ENCODE measurements at places on chromosomes 12 and 14.

- no peak for DNase-seq
Observed at GRCh38 chr12:20798554-20798953, 12.0 kb upstream of the SLCO1B3 start.

DNA sequence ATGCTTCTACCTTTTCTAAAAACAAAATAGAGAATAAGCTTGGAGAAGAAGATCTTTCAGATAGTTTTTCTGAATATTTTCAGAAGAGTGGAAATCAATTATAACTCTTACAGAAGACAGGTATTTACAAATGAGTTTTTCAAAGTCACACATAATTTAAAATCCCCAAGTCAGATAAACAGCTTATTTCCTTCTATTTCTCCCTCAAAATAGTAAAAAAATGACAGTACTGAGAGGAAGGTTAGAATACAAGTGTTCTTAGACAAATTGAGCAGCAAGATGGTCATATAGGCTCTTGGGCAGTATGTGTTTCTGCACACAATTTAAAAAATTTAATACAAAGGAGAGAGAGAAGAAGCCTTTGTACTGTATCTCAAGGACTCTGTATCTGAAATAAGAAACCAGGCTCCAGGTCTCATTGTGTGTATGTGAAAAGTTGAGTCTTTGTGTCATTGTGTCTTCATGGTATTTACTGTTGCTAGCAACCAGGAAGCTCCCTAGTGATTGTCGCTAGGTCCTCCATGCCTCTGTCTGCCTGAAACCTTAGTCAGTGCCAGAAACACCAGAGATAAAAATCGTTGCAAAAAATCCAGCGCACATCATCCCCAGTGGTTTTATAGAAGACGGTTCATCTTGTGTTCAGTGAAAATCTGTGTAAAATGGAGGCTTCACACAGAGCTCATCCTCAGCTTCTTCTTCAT is 12.9 kb upstream of the TUBA1A start:
- DNase-seq: peak; percentile 88

GRCh38 chr12:47189728-47190127 is 110.0 kb upstream of the AMIGO2 start:
- DNase-seq: no peak

DNA sequence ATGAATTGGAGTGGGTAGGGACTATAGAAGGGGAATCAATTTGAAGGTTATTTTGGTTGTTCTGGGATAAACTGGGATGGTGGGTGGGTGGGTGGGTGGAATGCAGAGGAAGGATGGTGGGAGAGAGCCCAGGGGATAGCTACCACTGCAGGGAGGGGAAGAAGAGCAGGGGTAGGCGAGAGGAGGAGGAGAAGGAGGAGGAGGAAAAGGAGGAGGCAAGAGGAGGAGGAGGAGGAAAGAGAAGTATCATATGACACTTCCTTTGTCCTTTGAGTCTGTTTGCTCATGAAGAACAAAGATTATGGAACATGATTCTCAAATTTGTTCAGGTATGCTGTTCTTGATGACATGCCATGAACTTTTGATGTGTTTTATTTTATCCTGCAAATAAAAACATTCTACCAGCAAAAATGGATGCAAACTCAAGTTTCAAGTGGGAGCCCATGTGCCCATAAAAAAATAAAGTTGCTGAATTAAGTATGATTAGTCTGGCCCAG is 4.1 kb upstream of the BEST3 start:
- DNase-seq: no peak

- no peak for DNase-seq
Observed at GRCh38 chr12:80313209-80313608, 130.8 kb upstream of the PTPRQ start.

DNA sequence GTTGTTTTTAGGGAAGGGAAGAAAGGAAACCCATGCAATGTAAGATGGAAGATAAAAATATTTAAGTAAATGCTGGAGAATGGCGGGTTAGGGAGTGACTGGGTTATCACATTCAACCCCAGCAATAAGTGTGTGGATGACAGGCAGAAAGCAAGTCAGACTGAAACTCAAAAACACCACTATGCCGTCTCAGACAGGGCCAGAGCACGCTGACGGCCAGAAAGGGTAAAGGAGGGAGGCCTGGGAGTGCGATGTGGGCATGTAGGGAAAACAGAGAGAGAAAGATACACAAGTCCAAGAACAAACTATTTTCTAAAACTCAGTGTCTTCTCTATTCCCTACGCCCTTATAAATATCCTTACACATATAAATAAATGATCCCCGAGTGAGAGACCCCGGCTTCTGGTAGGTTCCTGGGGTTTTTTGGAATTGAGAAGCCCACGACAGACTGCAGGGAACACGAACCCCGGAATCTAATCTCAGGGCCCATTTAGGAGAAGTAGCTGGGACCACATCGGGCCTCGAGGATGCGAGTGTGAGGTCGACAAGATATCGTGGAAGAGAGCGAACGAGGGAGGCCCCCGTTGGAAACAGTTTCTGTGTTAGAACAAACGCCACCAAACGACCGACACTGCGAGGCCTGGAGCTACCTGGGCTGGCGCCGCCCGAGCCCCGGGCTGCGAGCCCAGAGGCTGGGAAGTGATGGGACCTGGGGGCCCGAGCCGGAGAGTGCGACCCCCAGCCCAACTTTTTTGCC is 735 bp upstream of the OTX2 start:
- DNase-seq: no peak

- no peak for DNase-seq
Observed at GRCh38 chr14:93065272-93065730, 50.4 kb downstream of the ITPK1 start.

DNA sequence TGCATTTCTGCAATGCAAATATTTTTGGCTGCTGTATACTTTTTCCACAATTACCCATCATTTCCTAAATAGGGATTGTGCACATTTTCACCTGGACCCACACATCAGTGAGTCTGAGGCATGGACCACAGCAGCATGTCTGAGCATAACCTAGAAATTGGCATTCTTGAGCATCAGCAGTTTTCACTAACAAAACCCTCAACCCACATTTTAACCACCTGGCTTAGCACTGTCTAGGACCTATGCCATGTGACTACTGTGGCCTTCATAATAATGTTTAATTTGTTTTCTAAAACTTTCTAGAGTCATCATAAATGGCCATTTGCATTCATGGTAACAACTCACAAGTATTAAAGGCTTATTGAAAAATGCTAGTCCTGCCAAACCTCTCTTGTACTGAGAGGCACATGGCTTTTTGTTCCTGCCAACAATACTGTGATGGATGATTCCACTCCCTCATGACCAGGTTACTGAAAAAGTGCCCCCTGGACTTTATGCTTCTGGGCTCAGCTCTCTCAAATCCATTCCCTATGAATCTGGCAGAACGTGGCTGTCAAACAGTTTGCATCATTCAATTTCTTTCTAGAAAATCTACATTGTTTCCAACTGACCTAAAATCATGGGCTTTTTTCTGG is 240.0 kb downstream of the MDGA2 start:
- no peak for DNase-seq

GRCh38 chr12:83016218-83016835 is 329.6 kb downstream of the TMTC2 start:
- DNase-seq: no peak

DNA sequence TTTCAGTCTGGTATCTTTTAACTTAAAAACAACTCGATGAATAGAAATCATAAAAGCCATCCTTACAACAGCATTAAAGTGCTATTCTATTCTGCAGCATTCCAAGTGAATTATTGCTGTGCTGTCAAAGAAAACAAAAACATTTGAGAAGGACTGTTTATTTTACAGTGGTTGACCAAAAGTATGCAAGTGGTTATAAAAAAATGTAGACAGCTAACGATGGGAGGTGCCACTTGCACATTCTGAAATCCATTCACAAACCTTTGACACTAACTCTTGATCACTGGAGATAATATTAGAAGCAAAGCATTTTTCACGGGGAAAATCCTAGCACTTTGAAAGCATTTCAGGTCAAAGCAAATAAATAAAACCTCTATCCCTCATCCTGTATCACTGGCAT is 55.6 kb downstream of the HMGA2 start:
- no peak for DNase-seq

GRCh38 chr12:48040354-48040753 is 36.1 kb upstream of the COL2A1 start:
- no peak for DNase-seq

DNA sequence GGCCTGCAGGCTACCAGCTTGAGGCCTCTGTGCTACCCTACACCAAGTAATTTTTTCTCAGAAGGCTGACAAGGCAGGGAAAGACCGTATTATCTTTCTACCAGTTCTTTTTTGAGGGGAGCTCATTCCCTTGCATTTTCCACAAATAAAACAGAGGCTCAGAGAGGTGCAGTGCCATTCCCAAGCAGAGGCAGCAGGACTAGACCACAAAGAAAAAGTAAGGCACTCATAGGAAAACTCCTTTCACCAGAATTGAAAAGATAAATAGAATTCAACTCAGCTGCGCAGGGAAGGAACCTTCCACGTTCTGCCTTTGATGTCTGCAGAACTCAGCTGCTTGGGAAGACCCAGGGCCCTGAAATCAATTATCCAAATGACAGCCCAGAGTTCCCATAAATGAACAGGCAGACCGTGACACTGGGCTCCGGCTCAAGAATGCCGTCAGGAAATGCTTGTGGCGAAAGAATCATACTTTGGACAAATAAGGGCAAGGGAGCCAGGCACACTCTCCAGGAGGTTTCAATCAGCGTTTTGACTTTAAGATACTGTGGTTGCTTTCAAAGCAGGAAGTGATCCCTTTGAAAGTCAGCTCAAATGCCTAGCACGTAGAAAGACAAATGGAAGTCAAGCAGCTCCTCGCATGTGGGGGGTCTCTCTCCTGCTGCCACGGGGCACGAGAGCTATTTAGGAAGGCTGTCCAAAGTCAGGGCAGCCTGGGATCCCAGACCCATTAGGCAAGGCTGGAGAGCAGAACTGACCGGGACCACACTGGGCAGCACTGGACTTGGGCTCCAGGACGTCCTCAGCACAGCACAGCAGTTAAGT is 14.0 kb downstream of the KCTD10 start:
- DNase-seq: no peak

DNA sequence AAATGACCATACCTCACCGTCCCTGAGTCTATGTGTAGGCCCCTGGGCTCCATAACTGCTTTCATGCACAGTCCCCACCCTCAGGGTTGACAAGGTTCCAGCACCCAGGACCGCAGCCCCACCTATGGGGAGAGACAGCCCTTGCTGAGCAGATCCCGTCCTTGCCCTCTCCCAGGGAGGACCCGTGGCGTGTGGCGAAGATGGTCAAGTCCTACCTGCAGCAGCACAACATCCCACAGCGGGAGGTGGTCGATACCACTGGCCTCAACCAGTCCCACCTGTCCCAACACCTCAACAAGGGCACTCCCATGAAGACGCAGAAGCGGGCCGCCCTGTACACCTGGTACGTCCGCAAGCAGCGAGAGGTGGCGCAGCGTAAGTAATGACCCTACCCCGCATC is 10.3 kb downstream of the HNF1A start:
- no peak for DNase-seq

- DNase-seq: no peak
Observed at GRCh38 chr12:54006559-54007220, 2.1 kb upstream of the HOXC8 start.

DNA sequence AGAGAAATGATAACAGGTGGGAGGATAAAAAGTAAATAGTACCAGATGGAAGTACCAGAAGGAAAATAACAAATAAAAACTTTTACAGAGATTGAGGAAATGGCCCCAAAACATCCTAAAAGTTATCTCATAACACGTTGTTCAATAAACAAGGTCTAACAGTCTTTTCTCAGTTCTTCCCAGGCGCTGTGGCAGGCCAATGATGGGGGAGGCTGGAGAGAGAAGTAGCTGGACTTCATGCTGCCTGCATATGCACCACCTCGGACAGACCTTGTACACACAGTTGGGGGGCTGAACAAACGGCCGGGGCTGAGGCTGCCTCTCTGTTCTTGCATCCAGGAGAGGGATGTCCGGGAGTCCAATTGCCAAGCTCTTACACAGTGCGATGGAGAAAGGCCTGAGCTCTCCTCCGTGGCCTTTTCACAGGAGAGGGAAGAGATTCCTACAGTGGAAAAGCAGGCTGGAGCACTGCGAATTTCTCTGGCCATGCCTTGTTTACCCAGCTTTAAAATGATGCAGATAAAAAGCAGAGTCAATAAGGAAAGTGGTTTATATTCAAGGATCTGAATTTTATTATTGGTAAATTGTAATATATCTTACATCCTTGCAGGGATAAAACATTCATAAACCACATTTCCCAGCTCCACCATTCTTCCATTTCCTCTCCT is 109.8 kb downstream of the PHLDA1 start:
- no peak for DNase-seq

DNA sequence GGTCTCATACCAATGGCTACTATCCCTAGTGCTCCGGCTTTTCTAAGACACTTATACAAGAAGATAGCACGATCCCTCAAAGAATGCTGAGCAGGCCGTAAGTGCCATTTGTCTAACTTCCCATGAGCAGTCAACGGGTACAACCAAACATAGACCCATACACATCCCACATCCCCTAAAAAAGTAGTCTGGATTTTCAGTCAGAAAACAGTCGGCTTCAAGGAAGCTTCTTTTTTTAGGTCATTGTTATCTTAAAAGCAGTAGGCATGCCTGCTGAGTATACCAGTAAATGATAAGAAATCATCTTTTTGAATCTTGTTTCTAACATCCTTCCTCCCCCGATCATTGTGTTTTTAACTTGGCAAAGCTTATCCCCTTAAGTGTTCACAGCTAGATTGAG is 19.8 kb downstream of the OSBPL8 start:
- no peak for DNase-seq

GRCh38 chr14:59275668-59276067 is 87.2 kb downstream of the DAAM1 start:
- no peak for DNase-seq

- no peak for DNase-seq
Observed at GRCh38 chr12:11171969-11172675, 1.1 kb downstream of the SMIM10L1 start.

GRCh38 chr12:122064025-122064777 is 14.4 kb upstream of the MLXIP start:
- peak; percentile 62 for DNase-seq

DNA sequence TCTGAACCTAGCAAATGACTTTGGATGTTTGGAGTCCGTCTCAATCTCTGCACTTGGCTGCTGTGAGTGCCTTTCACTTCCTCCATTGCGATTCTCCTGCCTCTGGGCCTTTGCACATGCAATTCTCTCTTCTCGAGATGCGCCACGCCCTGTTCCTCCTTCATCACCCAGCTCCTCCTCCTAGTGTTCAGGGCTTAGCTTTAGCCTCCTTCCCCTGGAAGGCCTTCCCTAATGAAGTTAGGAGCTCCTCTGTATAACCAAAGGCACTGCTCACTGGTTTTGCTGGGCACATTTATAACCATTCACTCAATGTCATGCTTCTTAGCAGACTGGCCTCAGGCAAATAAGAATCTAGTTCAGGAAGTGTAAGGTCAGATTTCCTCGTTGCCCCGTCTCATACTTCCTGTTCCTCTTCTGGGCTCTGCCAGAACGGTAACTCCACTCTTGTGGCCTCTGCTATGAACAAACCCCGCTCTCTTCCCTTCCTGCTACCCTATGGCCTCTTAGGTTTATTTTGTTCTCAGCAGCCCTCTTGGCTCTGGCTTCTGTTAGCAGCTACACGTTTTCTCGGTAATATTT is 171.4 kb downstream of the CRADD start:
- no peak for DNase-seq

DNA sequence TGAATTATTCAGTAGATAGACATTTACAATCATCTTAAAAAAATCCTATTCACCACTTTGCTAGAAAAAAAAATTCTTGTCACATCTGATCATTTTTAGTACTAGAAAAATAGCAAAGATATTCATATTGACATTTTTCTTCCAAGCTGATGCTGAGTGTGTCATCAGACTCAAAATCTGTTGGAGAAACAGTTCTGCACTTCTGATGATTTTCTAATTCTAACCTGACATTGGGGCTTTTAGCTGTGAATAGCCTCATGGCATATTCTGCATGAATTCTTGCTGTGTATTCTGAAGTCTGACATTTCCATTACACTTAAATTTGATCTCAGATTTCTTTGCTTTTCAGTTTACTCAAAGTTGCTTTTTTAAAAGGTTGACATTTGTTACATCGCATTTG is 150.1 kb downstream of the PIK3C2G start:
- no peak for DNase-seq
